ENCODE measurements at places on chromosomes 7 and 10.

DNA sequence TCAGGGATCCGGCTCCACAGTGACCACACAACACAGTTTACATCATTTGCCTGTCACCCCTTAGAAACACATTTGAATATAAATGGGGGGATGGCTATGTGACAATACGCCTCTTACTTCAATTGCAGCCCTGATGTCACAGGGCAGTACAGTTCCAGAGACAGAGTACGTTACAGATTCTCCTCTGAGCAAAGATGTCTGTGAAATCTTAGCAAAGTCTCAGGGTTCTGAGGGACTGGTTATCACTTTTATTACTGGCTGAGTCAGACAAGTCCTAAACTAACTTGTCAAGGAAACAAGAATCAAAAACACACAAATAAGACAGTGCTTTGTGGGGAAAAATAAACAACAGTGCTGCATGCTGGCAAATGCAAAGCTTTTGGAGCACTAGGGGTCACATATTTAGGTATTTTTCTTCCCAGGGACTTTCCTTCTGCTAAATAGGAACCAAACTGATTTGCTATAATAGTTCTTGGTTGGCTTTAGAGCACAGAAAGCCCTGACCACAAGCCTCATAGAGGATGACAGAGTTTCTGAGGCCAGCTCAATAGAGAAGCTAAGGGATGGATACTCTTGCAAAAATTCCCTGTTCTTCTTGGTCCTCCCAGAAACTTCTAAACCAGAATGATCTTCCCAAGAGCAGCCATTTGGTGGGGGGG is 501.6 kb downstream of the GRID1 start:
- no peak for DNase-seq

GRCh38 chr10:3064423-3064822 is 2.9 kb upstream of the PFKP start:
- no peak for DNase-seq

DNA sequence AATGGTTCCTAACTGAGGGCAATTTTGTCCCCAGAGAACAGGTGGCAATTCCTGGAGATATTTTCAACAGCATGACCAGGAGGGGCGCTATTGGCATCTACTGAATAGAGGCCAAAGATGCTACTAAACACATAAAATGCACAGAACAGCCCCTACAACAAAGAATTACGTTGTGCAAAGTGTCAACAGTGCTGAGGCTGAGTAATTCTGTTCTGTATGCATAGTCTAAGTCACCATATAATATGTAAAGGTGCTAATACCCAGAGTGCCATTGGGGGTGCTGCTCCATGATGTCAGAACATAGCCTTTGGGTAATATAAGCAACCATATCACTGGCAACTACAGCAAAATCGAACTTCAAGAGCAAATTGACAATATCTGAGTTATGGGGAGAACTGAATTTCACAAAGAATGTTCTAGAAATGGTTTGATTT is 213.3 kb upstream of the PHYHIPL start:
- DNase-seq, result no peak

DNA sequence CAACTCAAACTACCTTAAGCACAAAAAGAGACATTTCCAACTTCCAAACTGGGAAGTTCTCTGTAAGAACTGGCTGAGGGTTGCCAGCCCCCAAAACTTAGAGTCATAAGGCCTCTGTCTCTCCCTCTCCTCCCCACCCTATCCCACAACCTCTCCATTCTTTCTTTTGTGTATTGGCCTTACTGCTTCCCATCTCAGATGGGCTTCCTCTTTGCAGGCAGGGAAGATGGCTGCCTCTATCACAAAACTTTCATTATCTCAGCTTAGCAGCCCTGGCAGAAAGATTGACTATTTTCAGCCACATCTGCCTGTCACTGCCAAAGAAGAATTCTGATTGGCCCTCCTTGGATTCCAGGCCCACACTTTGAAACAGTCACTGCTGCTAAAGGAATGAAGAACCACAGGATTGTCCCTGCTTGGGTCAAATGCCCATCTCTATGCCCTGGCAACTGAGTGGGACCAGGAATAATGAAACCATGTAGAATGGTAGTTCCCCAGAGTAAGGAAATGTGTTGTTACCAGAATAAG is 58.0 kb upstream of the PRKAR2B start:
- no peak for DNase-seq

DNA sequence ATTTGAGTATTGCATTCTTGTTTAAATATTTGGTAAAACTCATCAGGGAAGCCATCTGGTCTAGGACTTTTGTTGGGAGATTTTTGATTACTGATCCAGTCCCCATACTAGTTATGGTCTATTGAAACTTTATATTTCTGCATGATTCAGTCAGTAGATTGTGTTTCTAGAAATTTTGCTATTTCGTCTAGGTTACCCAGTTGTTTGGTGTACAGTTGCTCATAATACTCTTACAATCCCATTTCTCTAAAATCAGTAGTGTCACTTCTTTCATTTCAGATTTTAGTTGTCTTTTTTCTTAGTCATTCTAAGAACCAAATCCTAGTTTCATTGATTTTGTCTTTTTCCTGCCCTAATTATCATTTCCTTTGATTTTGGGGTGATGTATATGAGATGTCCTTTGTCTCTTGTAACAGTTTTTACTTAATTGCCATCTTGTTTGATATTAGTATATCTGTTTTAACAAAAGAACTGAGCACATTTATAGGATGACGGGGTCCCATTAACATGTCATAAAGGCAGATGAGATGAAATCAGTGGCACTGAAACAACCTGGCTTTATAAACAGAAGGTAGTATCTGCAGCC is 7.9 kb downstream of the MALSU1 start:
- DNase-seq, result no peak

GRCh38 chr7:47786557-47787248 is 161.6 kb downstream of the PKD1L1 start:
- no peak for DNase-seq

- no peak for DNase-seq
Measured at GRCh38 chr10:90885176-90885575, 13.4 kb downstream of the RPP30 start.

DNA sequence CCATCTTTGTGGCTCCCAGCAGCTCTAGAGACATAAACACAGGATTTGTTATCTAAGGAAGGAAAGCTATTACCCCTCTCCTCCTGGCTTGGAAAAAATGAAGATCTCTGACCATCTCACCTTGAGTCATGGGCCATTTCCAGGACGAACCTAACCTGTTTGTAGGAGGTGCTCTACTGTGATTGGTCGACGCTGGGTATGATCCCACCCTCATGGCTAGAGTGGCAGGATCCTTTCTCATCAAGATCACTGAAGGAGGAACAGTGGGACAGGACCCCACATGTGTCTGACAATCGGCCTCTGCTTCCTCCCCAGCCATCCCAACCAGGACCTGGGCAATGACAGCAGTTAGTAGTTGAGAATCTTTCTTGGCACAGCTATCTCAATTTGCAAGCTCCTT is 144.1 kb downstream of the EMX2 start:
- no peak for DNase-seq

DNA sequence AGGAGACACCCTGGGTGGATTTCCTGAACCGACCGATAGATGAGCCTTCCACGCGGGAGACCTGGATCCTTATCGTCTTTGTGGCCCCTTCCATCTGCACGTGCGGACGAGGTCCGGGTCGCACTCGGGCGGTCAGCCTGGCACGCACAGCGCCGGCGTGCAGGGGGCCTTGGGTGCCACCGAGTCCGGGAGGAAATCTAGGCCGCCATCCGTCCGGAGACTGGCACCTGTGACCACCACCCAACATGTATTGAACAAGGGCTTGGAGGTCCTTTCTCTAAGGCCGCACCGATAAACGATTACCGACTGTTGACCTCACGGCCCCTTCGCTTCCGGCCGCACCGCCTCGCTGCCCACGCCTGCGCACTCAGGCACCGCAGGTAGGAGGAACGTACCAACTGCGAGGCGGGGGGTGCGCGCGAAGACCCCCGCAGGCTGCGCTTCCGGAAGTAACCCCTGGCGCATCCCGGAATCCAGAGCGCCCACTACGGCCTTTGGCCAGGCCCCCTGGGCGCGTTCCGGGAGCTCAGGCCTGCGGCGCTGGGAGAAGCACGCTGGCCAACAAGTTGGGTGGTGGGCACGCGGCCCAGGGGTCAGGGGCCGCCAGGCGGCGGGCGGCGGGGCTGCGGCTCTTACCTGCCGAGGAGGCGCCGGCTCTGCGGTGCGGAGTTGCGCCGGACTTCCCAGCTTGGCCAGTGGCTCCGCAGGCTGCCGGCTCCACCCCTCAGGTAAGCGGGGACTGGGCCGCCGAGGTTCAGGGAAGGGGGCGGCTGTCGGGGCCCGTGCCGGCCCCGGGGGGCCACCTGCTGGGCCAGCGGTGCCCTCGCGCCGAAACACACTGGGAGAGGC is at the start of the genes ACTR3C and LRRC61:
ACTR3C (minus strand) TSS at position 713 of the 849 bp plus-strand sequence. CDS start 28,249 bp downstream, outside the sequence.
LRRC61 (plus strand) TSS at position 523 of the 849 bp plus-strand sequence. CDS start 13,507 bp downstream, outside the sequence.
- peak; percentile 21 for DNase-seq

- no peak for DNase-seq
Measured at GRCh38 chr10:91042069-91042468, 121.2 kb upstream of the ANKRD1 start.

GRCh38 chr10:15725603-15726002 is 5.9 kb upstream of the ITGA8 start:
- no peak for DNase-seq

DNA sequence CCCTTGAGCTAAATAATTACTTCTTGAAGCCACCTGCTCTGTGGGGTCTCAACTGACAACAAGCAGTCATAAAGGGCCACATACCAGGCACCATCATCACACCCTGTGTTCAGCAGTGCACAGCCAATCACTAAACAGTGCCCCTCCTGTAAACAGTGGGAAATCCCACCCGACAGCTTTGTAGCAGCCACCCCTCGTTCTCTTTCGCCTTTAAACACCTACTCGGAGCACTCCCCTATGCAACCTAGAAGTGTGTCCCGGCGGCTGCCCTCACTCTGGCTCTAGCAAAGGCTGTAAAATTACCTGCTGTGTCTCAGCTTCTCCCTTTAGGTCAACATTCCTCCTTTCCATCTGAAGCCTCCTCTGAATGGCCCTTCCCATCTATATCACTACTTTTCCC is 111.9 kb downstream of the TCERG1L start:
- no peak for DNase-seq

GRCh38 chr7:33716581-33717477 is 188.5 kb upstream of the BMPER start:
- DNase-seq, result no peak

DNA sequence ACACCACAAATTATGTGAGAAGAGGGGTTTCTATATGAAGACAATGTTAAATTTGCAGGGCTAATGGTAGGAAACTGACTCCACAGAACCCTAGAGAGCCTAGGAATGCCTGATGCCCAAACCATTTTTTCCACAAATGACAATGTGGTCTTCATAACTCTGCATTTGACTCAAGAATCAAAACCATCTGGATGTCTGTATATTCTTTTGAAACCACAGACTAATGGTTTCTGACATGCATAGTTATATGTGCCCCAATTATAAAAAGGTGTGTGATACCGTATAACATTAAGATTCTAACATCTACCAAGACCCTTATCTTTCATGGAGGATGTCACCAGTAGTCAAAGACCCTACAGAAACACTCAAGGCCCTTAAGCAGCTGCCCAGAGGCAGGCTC is 20.3 kb downstream of the SEC61G start:
- DNase-seq, result no peak

GRCh38 chr7:46006212-46006611 is 85.1 kb upstream of the IGFBP3 start:
- DNase-seq, result no peak

- DNase-seq, result no peak
Measured at GRCh38 chr10:127535802-127536515, 13.2 kb upstream of the NPS start.

DNA sequence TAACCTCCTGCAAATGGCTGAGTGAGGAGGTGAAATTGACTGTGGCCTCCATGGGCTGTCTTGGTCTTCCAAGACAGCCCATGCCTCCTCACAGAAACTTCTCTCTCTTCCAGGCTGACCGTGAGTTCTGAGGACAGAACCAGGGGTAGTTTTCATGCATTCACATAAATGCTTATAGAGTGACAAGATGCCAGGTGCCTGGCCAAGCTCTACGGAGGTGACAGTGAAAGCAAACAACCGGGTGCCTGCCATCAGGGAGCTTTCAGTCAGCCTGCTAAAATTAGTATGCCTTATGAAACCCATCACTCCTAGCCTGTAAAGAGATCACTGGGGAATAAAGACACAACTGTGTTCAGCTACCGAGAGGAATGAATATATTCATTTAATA is 919 bp upstream of the RHOBTB1 start:
- DNase-seq, result no peak

DNA sequence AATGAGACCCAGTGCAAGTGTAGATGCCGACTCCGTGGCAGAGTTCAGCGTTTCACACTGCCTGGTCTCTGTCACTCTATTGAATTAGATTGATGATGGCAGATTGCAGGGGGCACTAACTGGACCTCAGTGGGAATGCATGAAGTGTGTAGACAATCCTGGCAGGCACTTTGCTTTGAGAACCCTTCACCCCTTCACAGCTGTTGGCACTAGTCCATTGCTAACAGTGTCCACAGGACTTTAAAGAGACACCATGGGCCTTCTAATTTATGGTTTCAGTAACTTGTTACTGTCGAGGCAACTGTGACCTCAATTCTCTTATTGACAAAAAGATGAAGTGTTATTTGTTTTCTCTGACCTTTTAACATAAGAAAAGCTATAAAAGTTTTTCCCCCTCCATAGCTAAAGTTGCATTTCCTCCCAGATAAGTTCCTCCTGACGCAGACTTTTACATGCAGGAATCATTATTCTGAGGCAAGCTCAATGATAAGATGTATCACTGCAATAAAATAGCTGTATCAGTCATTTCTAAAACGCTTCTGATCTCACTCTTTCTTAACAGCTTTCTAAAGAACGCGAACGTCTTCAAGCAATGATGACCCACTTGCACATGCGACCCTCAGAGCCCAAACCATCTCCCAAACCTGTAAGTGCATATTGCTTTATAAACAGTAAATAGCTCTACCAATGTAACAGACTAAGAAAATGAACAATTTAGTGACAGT is 238.9 kb downstream of the FOXP2 start:
- DNase-seq, result no peak

- DNase-seq, result no peak
Measured at GRCh38 chr7:84237533-84238173, 43.1 kb upstream of the SEMA3A start.

DNA sequence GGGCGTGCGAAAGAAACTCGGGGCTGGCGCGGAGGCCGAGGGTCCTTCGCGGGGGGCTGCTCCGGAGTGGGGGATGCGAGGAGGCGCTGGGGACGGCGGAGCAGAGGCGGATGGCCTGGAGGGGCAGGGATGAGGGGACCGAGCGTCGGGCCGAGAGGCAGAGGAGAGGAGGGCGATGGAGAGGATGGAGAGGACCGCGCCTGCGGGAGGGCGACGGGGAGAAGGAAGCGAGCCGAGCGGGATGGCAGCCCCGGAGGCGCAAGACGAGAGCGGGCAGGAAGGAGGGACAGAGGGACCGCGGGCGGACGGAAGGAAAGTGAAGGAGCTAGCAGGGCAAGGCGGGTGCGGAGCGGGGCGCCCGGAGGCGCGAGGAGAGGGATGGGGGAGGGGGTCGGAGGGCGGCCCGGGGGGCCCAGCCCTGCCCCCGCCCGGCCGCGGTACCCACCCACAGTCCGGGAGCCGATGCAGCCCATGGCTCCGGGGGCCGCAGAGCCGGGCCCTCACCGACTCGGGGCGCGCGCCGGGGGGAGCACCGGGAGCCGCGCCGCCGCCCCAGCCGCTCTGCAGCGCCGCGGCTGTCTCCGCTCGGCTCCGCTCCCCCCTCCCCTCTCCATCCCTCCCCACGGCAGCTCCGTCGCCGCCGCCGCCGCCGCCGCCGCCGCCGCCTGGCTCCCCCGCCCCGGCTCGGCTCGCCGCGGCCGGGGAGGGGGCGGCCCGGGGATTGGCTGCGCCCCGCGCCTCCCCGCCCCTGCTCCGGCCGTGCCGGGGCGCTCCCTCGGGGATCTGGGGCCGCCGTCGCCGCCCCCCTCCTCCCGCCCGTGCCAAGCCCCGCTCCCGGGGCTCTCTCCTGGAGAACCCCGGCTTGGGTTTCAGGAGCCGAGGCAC is at the start of gene FAM131B:
FAM131B (minus strand) TSS at position 583 of the 885 bp plus-strand sequence; CDS start at position 473, 110 bp downstream.
- DNase-seq, result no peak
